ENCODE measurements at places on chromosomes 4 and X.

GRCh38 chr4:7983296-7983695, 43.6 kb upstream of the AFAP1 start:
- no peak for DNase-seq

- DNase-seq: no peak
These were observed 109.3 kb upstream of the USP9X start for GRCh38 chrX:40975951-40976350.

GRCh38 chr4:37561803-37562207, 124.4 kb downstream of the RELL1 start:
- DNase-seq: no peak

GRCh38 chr4:112141366-112142138, 3.7 kb upstream of the FAM241A start:
- no peak for DNase-seq

GRCh38 chrX:15474028-15474427, 19.1 kb downstream of the PIR start:
- no peak for DNase-seq

- DNase-seq: no peak
These were observed 116.7 kb upstream of the STOX2 start for GRCh38 chr4:183788308-183788905.

DNA sequence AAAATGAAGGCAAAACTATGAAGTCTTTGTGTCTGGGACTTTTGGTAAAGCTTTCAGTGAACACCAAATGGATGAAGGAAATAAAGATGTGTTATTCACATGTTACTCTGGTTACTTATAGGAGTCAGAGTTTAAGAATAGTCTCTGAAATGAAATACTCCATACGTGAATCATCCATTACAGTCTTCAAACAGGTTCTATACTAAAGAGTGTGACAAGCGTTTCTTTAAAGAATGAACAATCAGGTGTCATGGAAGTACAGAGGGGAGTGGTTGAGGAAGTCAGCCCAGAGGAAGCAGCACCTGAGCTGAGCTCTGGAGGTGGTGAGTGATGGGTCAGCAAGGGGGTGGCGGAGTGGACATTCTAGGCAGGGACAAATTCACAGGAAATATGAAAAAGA, 41.8 kb upstream of the SORBS2 start:
- no peak for DNase-seq

DNA sequence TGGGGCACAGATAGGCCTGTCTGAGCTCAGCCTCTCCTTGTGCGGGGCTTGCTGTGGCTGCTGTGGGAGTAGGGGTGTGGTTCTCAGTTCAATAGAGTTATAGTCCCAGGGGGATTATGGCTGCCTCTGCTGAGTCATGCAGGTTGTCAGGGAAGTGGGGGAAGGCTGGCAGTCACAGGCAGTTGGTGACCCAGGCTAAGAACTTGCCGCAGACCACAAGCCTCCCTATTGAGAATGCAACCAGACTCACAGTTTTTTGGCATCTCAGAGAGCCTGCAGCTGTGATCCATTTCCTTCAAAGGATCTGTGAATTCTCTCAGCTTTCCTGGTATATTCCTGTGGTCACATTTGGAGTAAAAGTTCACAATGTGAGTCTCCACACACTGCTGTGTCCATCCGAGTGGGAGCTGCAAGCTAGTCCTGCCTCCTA, 364.9 kb downstream of the ZNF674 start:
- no peak for DNase-seq

DNA sequence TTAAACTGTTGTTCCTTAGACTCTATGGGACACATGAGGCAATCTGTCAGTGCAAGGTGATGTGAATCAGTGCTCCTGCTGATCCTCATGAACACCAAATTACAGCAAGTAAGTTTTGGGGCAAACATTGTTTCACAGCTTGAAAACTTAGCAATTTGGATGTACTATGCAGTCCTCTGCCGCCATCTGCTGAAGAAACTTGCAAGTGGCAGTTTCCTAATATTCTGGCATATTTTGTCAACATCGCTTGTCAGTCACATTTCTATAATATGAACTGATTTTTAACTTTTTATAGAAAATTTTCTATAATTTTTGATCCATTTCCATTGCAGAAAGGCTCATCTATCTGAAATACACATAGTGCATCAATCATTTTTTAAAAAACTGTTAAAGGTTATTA, 56.3 kb downstream of the ZAR1 start:
- no peak for DNase-seq

GRCh38 chr4:106478152-106478551, 109.6 kb upstream of the GIMD1 start:
- no peak for DNase-seq

DNA sequence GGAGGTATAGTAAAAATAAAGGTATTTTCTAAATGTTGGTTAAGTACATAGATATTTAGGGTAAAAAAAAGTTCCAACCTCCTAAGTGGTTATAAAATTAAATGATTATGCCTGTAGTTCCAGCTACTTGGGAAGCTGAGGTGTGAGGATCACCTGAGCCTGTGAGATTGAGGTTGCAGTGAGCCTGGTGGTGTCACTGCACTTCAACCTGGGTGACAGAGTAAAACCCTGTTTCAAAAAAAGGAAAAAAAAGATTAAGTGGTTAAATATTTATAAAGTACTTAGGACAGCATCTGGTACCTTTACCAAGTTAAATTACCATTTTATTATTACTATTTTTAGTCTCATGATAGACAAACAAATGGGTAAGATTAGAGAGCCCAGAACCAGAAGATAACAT, 1801.0 kb downstream of the C4orf33 start:
- DNase-seq: no peak

DNA sequence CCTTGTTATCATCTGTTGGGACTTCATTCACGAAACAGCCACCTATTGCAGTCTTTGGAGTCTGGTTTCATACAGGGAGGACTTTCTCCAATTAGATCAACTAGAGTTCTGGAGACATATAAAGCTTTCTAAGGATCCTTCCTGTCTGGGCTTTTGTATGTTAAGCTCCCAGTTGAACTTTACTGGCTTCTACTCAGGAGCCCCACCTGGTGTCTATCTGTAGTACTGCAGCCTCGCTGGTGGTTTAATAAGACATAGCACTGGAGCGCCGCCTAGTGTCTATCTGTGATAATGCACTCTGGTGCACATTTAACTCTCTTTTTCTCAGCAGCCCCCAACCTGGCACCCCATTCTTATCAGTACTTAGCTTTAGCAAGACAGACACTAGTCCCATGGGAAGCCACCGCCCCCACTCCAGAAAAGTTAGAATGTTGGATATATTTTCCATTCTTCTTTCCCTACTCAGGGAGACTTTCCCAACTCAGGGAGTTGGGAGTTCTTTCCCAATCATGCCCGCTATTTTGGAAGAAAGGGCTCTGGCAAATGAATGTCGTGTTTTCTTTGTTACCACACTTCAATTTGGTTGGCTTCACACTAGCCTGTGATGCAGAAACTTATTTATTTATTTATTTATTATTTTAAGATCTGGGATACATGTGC, 36.9 kb upstream of the SYTL4 start:
- DNase-seq: no peak

DNA sequence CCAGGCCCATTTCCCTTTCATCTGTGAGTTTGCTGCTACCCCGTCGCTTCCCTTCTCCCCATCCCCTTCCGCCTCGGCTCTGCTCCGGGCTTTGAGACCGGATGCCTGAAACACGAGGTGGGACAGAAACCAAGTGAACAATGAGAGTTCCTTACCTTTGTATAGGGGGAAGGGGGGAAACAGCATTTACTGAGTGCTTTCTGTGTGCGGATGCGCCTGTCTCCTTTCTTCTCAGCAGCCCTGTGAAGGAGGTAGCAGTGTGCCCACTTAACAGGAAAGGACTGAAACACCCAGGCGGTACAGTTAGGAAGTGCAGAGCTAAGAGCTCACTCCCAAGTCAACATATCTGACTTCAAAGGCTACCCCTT, 43.2 kb upstream of the TMSB15B start:
- DNase-seq: no peak

- DNase-seq: no peak
These were observed 56.7 kb downstream of the STOX2 start for GRCh38 chr4:183961795-183962194.

- no peak for DNase-seq
These were observed 1.6 kb upstream of the IDUA start for GRCh38 chr4:985123-985830.

- no peak for DNase-seq
These were observed at the start of gene FAM47E for GRCh38 chr4:76251441-76252270. FAM47E (plus strand) TSS chr4:76251721; CDS start chr4:76251747, 26 bp downstream.

- no peak for DNase-seq
These were observed 49.0 kb downstream of the AMMECR1 start for GRCh38 chrX:110268886-110269285.

- no peak for DNase-seq
These were observed 185.7 kb downstream of the AMELX start for GRCh38 chrX:11478911-11479310.

- DNase-seq: no peak
These were observed 2.6 kb upstream of the TMEM192 start for GRCh38 chr4:165115301-165115700.

DNA sequence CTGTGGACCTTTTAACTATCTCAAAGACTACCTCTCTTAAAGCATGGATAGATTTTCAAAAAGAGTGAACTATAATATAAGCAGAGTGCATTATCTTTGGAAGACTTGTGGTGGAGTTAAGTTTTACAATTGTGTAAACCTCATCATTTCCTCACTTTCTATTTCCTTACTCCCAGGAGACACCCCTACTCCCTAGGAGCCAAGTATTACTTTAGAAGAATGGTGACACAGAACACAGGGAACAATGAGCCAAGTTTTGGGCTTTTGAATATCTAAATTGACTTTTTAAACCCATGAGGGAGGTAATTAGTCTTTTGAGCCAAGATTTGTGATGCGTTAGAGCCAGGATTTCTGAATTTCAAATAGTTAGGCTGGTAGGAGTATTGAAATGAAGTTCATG, 78.9 kb upstream of the UNC5C start:
- no peak for DNase-seq

- DNase-seq: no peak
These were observed 56.7 kb upstream of the TMEM131L start for GRCh38 chr4:153409412-153409811.

DNA sequence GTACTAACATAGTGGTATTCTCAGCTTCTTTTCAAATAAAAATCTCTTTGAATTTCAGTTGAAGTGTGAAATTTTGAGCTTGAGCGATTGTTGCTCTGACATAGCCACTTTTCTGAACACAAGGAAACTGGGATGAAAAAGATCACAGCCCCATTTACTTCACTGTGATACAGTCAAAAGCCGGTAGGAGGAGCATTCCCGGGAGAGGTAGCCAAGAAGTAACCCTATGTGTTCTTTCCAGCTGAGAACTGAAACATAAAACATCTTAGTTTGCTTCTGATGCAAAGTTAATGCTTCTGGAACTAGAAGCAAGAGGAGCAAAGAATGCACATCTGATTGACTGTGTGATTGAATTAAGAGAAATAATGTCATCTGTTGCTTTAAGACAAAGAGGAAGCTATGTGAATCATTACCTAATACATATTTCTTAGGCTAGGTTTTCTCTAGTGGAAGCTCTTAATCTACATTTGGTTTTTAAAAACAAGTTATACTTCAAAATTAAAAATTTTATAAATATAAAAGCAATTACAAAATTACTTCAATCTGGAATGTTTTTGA, 88.3 kb upstream of the UNC5C start:
- DNase-seq: no peak

- no peak for DNase-seq
These were observed 50.0 kb downstream of the COMMD8 start for GRCh38 chr4:47413521-47413920.

DNA sequence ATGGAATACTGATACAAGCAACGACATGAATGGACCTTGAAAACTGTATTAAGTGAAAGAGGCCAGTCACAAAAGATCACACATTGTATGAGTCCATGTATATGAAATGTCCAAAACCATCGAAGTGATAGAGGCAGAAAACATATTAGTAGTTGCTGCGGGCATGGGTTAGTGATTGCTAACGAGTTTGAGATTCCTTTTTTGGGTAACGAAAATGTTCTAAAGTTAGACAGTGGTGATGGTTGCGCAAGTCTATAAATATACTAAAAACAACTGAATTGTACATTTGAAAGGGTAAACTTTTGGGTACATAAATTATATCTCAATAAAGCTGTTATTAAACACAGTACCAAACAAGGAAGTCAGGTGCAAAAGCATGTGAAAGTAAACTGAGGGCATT, 234.5 kb downstream of the FBXW7 start:
- no peak for DNase-seq

GRCh38 chrX:53312946-53313727, 31.8 kb upstream of the IQSEC2 start:
- no peak for DNase-seq

GRCh38 chr4:83012200-83012686, 1.6 kb upstream of the LIN54 start:
- DNase-seq: no peak

DNA sequence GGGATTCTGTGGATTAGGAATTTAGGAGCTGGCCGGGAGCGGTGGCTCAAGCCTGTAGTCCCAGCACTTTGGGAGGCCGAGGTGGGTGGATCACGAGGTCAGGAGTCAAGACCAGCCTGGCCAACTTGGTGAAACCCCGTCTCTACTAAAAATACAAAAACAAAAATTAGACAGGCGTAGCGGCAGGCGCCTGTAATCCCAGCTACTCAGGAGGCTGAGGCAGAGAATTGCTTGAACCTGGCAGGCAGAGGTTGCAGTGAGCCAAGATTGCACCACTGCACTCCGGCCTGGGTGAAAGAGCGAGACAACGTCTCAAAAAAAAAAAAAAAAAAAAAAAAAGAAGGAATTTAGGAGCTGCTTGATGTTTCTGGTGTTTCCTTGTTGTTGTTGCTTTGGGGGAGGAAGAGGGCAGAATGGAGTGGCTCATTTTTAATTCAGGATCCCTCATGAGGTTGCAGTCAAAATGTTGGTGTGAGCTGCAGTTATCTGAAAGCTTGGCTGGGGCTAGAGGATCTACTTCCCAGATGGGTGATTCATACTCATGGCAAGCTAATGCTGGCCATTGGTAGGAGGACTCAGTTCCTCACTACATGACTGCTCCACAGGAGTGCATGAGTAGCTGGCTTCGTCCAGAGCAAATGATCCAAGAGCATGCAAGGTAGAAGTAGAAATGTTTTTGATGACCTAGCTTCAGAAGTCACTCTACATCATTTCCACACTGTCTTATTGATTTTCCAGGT, 26.5 kb upstream of the JADE1 start:
- DNase-seq: no peak

DNA sequence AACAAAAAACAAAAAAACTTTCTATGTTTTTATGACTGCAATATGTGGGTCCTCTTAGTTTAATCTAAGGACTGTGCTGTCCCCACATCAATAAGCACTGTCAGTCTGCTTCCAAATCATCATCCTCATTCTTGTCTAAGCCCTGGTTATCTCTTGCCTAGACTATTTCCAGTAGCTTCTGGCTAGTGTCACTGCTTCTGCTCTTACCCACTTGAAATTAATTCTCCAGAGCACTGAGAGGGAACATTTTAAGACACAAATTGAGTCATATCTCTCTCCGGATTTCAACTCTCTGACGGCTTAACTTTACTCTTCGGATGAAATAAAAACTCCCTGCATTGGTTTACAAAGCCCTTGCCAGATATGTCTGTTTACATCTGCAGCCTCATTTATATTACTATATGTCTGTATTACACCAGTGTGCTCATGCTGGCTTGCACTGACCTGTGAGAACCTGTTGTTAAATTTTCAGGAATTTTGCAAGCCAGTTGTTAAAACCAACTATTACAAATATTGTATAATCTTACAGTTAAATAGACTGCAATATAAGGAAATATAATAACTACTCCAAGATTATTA, 345.9 kb downstream of the ADGRL3 start:
- DNase-seq: no peak

- DNase-seq: no peak
These were observed 38.7 kb downstream of the TFDP3 start for GRCh38 chrX:133179500-133179899.
